Inflammatory macrophage treated with lipopolysaccharide for 4 hours (primary cell): ENCODE measurements at places on chromosomes 7 and 10.
A peak's percentile ranks its signal among the peaks of the same experiment; 100 is the strongest.

DNA sequence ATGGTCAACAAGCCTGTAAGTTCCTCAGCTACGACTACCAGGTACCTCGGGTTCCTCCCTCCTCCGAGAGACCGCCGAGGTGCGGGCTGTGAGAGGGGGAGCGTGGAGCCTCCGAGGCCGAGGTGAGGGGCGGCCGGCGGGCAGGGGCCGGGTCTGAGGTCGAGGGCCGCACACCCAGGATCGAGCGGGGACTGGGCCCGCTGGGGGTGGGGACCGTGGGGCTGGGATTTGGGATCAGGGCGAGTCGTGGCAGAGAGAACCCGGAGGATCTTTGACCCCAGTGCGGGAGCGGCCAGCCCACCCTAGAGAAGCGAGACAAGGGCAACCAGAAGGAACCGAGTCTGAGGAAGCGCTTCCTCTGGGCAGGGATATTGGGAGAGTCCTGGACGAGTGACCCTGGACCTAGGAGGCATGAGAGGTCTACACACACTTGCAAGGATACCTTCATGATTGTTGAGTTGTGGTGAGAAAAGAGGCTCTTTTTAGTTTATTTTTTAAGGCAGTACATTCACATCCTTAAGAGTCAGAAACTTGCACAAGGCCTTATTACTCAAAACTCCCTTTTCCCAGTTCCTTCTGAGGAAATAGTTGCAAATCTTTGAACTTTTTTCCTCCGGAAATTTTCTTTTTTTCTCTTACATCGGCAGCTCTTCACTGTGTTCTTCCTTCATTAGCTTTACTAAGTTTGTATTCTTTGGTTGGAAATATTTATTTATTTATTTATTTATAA lies 395 bp downstream of the ZNF487 start:
- DNase-seq: peak; percentile 79

DNA sequence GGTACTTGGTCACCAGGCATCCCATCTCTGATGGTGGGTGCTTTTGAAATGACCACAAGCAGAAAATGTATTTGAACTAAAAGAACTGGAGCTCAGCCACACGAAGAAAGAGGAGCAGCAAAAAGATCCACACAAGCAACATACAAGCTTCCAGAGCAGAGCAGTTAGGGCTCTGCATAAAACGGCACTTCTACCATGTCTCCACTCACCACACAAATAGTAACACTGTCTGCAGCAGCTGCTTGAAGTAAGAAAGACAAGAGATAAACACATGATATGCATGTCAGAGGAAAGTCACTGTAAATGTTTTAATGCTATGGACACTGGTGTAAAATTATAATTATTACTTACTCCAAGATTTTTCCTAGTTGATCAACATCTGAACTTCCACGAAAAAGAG lies 32.5 kb upstream of the FAM133B start:
- no peak for DNase-seq

GRCh38 chr7:82126576-82126975 lies 317.0 kb downstream of the CACNA2D1 start:
- no peak for DNase-seq

GRCh38 chr7:82507976-82508677 lies 64.5 kb upstream of the CACNA2D1 start:
- DNase-seq: no peak

GRCh38 chr10:89478085-89478738 lies 57.2 kb downstream of the SLC16A12 start:
- DNase-seq: no peak

DNA sequence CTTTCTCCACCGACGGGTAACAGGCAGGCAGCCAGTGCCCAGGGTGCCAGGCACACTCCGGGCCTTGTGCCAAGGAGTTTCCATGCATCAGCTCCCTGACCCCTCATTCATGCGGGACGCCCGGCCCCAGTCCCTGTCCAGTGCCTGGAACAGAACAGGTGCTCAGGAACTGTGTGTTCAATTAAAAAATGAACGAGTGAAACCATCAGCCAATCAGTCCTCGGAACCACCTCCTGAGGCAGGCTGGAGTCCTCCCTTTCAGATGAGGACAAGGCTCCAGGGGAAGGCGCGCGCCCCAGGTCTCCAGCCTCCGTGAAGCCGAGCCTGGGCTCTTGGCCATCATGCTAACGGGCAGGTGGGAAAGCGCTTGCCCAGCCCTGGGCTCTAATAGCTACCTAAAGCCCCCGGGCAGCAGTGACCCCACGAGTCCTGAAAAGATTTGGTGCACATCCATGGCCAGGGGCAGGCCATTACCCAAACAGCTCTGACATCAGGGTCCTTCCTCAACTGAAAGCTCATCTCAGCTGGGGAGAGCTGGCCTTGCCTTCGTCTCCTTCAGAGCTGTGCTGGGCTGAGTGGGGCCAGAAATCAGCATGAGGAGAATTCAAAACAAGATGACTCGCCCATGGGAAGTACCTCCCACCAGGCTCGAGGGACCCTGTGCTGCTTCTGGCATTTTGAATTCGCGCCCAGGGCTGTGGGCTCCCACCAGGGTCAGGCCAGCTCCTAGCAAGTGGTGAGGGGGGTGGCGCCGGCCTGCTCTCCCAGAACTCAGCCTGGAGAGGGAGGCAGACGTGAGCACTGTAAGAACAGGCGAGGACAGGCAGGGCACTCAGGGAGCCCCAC lies 200.5 kb downstream of the MAD1L1 start:
- no peak for DNase-seq

DNA sequence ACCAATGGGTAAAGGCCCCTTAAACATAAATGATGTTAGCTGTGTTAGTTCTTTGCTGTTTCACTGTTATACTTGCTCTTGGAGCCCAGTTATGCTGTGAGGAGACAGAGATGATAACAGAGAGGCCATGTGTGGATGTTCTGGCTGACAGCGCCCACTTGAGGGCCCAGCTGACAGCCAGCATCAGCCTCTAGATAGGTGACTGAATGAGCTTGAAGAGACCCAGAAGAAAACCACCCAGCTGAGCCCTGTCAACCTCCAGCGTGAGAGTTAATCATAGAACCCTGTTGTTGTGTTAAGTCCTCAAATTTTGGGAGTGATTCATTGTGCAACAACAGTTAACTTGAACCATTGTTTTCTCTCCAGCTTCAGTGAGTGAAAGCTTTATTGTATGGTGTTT lies 91.7 kb downstream of the GLRX3 start:
- DNase-seq: no peak

- no peak for DNase-seq
Observed at GRCh38 chr10:102230861-102231356, 4.8 kb downstream of the ELOVL3 start.

DNA sequence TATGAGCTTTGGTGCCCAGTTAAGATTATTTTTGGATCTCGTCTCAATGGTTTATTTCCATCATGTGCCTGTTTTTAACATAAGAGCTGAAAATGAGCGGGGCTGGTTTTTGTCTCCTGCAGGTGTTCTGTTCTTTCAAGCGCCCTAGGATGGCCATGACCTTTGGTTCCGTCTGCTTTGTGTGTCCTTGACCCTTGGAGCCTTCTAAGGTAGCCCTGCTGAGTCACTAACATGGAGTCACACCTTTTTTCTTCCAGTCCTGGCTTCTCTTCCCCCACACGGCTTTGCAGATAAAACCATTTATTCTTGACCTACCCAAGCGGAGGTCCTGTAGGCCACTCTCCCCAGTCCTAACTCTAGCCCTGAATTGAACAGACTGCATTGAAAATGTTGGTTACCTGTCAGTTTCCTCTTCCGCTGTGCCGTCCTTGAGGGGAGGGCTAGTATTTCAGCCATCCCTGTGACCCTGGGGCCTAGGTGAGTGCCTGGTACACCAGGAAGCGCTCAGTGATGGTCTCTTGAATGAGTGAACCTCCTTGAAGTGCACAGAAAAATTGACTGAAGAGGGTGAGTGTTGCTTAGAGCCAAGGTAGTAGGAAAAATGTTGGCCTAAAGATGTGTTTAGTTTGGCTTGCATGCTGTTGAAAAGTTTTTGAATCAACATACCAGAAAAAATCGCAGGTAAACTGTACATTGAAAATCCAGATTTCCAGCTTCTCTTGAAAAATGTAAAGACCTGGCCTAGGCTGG lies 48.0 kb downstream of the CAMK1D start:
- no peak for DNase-seq
